Endothelial cell (in vitro differentiated cells): ENCODE measurements at places on chromosomes 3 and 15.

DNA sequence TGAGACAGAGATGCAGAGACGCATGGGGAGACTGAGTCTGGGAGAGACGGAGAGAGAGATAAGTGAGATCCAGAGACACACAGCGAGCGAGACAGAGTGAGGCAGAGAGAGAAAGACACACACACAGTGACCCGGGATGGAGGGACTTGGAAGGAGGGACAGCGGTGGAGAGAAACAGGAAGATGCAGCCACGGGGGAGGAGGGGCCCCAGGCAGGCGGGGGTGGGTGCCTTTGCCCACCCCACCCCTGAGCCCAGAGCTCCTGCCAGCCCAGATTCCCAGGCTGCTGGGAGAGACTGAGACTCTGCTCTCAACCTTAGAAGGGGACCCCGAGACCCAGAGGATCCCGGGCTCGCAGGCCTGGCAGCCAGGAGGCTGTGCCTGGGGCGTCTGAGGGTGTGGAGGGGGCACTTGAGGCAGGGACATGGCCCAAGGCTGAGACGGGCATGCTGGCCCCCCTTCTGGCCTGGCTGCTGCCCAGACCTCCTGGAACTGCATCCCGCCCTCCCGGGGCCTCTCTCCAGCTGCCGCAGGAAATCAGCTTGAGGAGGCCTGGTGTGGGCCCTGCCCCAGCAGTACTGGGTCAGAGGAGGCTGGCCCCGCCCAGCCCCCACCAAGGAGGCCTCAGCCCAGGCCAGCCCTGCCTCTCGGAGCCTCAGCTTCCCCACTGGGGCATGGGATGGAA is 18.1 kb downstream of the H1-8 start:
- peak overlapping the region; percentile 68 for H3K27ac ChIP-seq
- DNase-seq = no peak

GRCh38 chr3:84586427-84586826 is 372.4 kb upstream of the CADM2 start:
- DNase-seq = no peak
- no peaks in the 10 kb centered on the region for H3K36me3 ChIP-seq
- H3K27ac ChIP-seq = no peak overlapping the region
- H3K4me1 ChIP-seq = no peaks in the 10 kb centered on the region
- H3K4me3 ChIP-seq = no peak overlapping the region
- no peaks in the 10 kb centered on the region for H3K27me3 ChIP-seq

- H3K27ac ChIP-seq = no peak overlapping the region
- no peak for DNase-seq
Measured at GRCh38 chr3:145079436-145079835, 1081.5 kb downstream of the PLOD2 start.

- no peak for DNase-seq
- peaks cover 63% of the 10 kb centered on the region for H3K27me3 ChIP-seq
- no peak overlapping the region for H3K4me3 ChIP-seq
- H3K36me3 ChIP-seq = no peaks in the 10 kb centered on the region
Measured at GRCh38 chr3:147407498-147408187, 1.3 kb upstream of the ZIC4 start.

GRCh38 chr15:83999396-84000135 is 236.0 kb upstream of the GOLGA6L4 start:
- H3K36me3 ChIP-seq = no peaks in the 10 kb centered on the region
- no peak overlapping the region for H3K4me3 ChIP-seq
- no peaks in the 10 kb centered on the region for H3K27me3 ChIP-seq
- H3K4me1 ChIP-seq = no peaks in the 10 kb centered on the region
- H3K27ac ChIP-seq = no peak overlapping the region
- no peak for DNase-seq

- no peak overlapping the region for H3K27ac ChIP-seq
- H3K27me3 ChIP-seq = no peaks in the 10 kb centered on the region
- H3K4me1 ChIP-seq = no peaks in the 10 kb centered on the region
- no peak overlapping the region for H3K4me3 ChIP-seq
- DNase-seq = no peak
Measured at GRCh38 chr15:54374184-54374952, 396.1 kb downstream of the UNC13C start.

GRCh38 chr15:90058775-90059174 is 43.5 kb downstream of the IDH2 start:
- H3K4me1 ChIP-seq = peaks cover 55% of the 10 kb centered on the region
- H3K36me3 ChIP-seq = peaks cover 9% of the 10 kb centered on the region
- H3K27me3 ChIP-seq = peaks cover 20% of the 10 kb centered on the region
- H3K27ac ChIP-seq = peak overlapping the region; percentile 75
- no peak for DNase-seq

GRCh38 chr3:132210476-132211346 is 106.5 kb upstream of the ACP3 start:
- no peaks in the 10 kb centered on the region for H3K36me3 ChIP-seq
- no peak overlapping the region for H3K27ac ChIP-seq
- no peaks in the 10 kb centered on the region for H3K4me1 ChIP-seq
- H3K4me3 ChIP-seq = no peak overlapping the region
- H3K27me3 ChIP-seq = peaks cover 4% of the 10 kb centered on the region

DNA sequence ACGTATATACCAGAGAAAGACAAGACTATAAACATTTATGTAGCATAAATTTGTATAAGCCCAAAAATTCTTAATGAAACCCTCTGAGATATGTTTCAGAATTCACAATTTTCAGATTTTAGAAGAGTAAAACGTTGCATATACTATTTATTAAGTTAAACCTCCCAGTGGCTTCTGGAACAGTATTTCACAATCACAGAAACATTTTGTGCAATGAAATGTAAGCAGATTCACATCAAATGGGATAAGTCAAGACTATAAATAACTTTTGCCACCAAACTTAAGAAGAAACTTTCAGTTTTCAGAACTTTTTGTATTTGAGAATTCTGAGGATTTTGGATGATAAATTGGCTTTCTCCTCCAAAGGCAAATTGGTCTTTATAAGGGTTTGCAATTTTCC is 9.2 kb downstream of the SLTM start:
- no peak for DNase-seq
- no peak overlapping the region for H3K4me3 ChIP-seq
- H3K4me1 ChIP-seq = no peaks in the 10 kb centered on the region

DNA sequence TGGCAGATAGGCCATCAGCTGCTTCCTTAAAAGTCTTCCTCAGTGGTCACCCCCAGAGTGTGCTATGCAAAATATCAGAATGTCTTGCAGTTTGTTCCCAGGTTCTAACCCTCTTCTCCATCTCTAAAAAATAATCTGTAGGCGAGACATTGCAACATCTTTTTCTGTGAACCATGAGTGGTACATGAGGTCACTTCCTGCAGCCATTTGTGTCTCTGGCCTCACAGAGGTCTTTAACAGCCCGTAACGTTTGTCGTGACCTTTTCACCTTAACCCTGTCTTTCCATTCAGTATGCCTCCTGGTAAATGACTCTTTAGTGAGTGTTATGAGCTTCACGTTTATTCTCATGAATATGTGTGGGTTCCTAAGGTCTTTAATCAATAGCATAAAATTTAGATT is 145.4 kb downstream of the KLHL25 start:
- peak overlapping the region; percentile 10 for H3K27ac ChIP-seq
- peaks cover 6% of the 10 kb centered on the region for H3K27me3 ChIP-seq
- H3K4me1 ChIP-seq = peaks cover 21% of the 10 kb centered on the region
- H3K36me3 ChIP-seq = peaks cover 31% of the 10 kb centered on the region
- DNase-seq = no peak

DNA sequence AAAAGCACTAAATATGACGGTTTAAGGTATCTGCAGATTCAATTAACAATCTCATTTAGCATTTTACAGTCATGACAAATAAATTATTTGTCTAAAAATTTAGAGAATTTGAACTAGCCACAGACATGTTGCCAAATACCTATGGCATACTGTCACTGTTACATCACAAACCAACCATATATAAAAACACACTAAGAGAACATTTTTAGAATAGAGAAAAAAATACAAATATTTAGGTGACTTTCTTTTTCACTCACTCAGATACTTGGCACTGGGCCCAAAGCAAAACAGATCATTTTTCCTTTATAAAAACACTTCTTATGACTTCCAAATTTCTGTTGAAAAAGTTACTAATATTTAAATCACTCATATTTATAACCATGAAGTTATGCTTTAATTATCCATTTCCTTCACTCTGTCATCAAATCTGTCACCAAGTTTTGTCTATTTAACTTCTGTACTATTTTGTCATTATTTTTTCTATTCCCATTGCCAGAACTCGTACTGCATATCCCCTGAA is 644.7 kb downstream of the OTOL1 start:
- H3K27ac ChIP-seq = no peak overlapping the region
- no peaks in the 10 kb centered on the region for H3K27me3 ChIP-seq
- no peak for DNase-seq
- H3K36me3 ChIP-seq = no peaks in the 10 kb centered on the region
- no peak overlapping the region for H3K4me3 ChIP-seq

GRCh38 chr3:139935866-139936817 is 1.2 kb downstream of the CLSTN2 start:
- peak overlapping the region; percentile 82 for H3K4me3 ChIP-seq
- peak; percentile 41 for DNase-seq
- H3K27ac ChIP-seq = no peak overlapping the region

- no peaks in the 10 kb centered on the region for H3K36me3 ChIP-seq
- H3K4me3 ChIP-seq = no peak overlapping the region
- no peak overlapping the region for H3K27ac ChIP-seq
- peaks cover 3% of the 10 kb centered on the region for H3K4me1 ChIP-seq
- DNase-seq = no peak
Measured at GRCh38 chr15:101530224-101530958, 40.9 kb upstream of the PCSK6 start.

GRCh38 chr15:93424131-93424530 is 335.1 kb upstream of the RGMA start:
- peaks cover 2% of the 10 kb centered on the region for H3K4me1 ChIP-seq
- DNase-seq = no peak
- H3K4me3 ChIP-seq = no peak overlapping the region
- no peaks in the 10 kb centered on the region for H3K36me3 ChIP-seq
- no peak overlapping the region for H3K27ac ChIP-seq

DNA sequence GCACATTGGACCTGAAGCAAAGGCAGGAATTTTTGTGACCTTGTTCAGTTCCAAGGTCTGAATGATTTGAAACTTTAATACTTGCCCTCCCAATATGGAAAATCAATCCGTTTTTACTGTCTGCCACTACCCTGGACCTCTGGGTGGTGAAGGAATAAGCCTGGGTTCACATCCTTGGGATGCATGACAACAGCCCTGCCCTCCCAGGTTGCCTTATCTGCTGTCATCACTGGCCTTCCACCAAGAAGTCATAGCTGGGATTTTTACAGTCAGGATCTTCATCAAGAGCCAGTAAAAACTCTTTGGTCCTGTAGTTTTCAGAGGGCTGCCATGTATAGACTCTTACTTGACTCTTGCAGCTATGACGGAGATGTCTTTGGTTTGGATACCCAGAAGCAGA is 128.6 kb downstream of the MYLK start:
- H3K4me1 ChIP-seq = peaks cover 28% of the 10 kb centered on the region
- no peak overlapping the region for H3K4me3 ChIP-seq
- no peak overlapping the region for H3K27ac ChIP-seq
- H3K27me3 ChIP-seq = peaks cover 2% of the 10 kb centered on the region
- no peak for DNase-seq

DNA sequence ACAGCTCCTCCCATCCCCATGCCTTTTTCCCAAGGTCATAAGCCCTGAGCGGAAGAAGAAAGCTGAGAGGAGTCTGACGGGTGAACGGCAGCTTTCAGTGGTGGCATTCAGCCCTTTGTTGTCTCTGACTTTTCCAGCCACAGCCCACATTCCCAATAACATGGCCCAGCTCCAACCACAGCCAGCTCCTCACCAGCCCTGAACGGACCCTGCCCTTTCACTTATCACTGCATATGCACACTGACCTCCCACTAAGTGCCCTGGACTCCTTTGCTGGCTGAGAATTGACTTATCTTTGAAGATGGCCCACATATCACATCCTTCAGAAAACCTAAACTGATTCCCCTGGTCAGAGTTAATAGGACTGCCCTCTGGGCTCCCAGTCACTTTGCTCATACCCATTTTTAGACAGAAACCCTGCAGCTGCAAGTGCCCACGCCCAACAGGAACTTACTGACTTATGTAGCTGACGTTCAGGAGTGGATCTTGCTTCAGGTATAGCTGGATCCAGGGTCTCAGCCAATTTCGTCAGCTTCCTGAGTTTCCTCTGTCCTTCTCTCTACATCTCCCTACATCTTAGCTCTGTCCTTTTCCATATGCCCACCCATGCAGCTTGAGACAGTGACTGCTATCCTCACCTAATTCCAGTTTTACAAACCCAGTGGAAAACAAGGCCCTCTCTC is 348.5 kb upstream of the PROK2 start:
- no peak overlapping the region for H3K4me3 ChIP-seq
- H3K36me3 ChIP-seq = no peaks in the 10 kb centered on the region
- no peak overlapping the region for H3K27ac ChIP-seq

DNA sequence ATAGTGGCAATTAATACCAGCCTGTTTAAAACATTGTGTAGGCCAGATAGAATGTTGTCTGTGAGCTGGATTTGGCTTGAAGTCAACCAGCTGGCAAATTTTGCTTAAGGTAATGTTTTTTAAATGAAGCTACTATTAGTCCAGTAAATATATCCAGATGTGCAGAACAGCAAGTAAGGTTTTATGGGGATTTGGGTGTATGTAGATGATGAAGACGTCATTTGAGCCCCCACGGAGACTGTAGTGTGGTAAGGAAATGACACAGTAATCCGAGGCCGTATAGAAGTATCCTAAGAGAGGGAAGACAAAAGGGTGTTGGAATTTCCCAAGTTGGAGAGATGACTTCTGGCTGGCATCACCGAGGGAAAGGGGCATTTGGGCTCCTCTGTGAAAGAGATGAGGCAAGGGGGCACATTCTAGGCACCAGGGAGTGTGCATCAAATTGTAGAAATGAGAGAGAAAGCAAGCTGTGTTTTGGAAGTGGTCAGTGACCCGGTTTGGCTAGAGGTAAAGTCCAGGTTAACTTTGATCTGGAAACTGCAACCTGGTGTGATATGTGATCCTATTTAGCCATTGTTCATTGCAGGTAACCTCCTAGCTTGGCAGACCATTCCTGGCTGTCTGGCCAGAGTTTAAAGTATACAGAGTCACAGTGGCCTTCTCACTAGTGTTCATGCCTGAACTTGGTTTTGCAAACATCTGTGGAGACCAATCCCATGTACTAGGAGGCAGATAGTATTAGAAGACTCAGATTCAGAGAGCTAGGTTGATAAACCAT is 104.2 kb downstream of the ITPR1 start:
- no peak overlapping the region for H3K27ac ChIP-seq
- no peaks in the 10 kb centered on the region for H3K36me3 ChIP-seq
- DNase-seq = no peak
- H3K4me3 ChIP-seq = no peak overlapping the region
- peaks cover 4% of the 10 kb centered on the region for H3K4me1 ChIP-seq

DNA sequence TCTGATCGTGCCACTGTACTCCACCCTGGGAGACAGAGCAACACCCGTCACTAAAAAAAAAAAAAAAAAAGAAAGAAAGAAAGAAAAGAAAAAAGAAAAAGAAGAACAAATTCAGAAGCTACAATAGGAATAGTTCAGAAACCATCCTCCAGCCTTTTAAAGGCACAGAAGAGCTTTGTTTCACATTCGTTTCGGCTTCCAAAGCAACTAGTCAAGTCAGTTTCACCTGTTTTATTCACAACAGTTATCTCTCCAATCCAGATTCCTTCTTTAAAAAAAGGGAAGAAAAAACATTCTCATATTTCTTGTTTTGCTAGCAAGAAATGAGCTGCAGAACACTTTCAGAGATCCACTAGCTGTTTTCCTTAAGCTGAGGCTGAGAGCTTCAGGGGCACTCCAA is 767.7 kb upstream of the CFAP20DC start:
- H3K27me3 ChIP-seq = peaks cover 3% of the 10 kb centered on the region
- no peaks in the 10 kb centered on the region for H3K36me3 ChIP-seq
